ENCODE measurements at places on chromosomes 2 and 18.

GRCh38 chr18:64276311-64277090, 127.6 kb upstream of the LINC00305 start:
- DNase-seq, result no peak

DNA sequence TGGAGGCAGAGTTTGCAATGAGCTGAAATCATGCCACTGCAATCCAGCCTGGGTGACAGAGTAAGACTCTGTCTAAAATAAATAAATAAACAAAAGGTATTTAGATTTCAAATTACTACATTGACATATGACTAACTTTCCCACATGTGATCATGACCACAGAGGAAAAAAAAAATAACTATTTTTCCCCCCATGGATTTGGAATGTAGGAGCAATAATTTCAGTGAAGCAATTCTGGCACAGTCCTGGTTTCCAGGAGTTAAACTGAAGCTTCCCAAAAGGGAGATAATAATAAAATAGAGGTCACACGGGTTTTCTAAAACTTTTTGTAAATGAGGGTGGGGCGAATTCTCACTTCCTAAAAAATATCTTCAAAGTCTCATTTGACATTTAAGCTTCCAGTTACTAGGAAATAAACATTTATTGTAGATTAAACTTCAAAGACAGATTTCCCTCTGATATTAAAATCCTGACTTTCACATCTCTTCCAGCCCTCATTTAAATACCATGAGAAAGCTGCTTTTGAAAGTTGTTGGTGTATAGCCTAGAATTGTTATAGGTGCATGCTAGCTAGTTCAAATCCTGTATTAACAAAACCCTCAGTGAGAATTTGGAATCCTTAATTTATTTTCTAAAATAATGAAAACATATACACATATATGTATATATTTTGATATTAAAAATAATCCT, 20.7 kb downstream of the SLC19A3 start:
- peak; percentile 57 for DNase-seq

GRCh38 chr18:35122586-35123224, 81.5 kb downstream of the MAPRE2 start:
- no peak for DNase-seq

- no peak for DNase-seq
Observed at GRCh38 chr2:16313235-16313975, 352.2 kb downstream of the CYRIA start.

GRCh38 chr18:31491586-31491985, 6.4 kb upstream of the DSG2 start:
- no peak for DNase-seq

- no peak for DNase-seq
Observed at GRCh38 chr18:9359796-9360195, 25.2 kb downstream of the TWSG1 start.

DNA sequence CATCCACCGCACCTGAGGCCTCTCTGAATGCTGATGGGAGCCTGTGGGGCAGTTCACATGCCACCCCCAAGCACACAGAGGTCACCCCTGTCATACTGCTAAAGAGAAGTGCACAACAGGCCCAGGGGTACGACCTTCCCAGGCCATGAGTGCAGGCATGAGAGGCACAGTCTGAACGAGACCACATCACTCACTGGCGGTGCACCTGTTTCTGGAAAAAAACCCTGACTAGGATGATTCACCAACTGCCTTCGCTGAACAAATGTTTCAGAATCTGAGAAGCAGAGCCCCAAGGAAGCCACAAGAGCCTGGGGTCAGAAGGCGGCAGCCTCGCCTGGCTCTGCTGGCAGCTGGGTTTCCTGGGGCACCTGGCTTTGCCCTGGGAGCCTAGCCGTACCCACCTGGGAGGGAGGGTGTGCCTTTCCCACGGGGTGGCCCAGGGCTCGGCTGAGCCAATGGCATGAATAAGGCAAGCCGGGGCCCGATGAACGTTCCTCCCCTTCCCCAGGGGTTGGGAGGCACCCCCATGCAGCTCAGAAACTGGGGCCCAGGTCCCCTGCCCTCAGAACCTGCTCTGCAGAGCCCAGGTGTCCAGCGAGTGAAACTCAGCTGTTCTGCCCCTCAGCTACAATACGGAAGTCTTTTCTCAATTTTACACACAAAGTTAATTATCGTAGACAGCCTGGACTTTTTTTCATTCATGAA, 73.8 kb downstream of the HDAC4 start:
- no peak for DNase-seq

GRCh38 chr2:149544692-149545091, 42.9 kb downstream of the MMADHC start:
- no peak for DNase-seq

Data from fibroblast of gingiva (primary cell).